ENCODE measurements at places on chromosomes 13 and 19.

DNA sequence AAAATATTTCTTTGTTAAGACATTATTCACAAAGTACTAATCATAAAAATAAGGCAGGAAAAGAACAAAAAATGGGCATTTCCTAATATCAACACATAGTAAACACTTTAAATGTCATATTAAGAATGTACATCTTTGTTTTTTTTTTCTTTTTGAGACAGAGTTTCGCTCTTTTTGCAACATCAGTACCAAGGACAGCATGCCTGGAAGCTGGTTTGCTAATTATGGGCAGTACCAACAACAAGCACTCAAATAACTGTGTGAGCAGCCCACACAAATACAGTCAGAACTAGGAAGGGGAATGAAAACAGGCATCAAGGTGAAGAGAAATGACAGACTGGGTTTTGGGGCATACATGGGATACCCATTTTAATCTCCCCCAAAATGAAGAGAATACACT lies 788.0 kb upstream of the SLITRK1 start:
- no peak for DNase-seq

DNA sequence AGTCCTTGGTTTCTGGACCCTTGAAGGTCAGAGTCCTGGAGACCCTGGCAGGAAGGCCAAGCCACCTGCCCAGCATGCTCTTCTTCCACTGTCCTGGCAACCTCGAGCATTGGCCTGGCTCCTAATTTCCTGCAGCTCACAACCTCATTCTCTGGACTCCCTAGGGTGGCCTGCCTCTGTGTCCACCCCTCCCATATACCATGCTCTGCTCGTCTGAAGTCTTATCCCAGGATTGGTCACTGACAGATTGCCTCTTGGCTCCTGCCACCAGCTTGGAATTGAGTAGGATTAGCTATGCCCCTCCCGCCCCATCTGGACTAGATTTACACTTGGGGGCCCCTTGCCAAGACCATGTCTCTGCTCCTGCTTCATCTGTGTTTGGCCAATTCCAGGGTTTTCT lies 17.1 kb upstream of the WASF3 start:
- no peak for DNase-seq

DNA sequence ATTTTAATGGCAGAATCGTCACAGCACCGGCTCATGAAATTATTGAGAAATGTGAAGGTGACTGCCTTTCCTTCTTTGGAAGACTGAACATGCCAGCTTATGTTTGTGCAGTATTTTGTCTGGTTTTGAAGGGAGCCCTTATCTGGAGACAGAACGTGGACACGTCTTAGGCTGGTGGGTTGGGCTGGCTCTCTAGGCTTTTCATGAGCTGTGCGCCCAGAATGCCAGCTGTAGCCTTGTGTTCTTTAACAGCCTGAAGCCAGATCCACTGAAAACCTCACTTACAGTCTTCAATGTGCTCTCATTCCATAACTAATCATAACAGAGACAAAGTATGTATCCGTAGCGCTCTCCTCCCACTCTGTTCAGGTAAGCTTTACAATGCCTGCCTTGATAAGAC lies 184.4 kb upstream of the HTR2A start:
- no peak for DNase-seq

DNA sequence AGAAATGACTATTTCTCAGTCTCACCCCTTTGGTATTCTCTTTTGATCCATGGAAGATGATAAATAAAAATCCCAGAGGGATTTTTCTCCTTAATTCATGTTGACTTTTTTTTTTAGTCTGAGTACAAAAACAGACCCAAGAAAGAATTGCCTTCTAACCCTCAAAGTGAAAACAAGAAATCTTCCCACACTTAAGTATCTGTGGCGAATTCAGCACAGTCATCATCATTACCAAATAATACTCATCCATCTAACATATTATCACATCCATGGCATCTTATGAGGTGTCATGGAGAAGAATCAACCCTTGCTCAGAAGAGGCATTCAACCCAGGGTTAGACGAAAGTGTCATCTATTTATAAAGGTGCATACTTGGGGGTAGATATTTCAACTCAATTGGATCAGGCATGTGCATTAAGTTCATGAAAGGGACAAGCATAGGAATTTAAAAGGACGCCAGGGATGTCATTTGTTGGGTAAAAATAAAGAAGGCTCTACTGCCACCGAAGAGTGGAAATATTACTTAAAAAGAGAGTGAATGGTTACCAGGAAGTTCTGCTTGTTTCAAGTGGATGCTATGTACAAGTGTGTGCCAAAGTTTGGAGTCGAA lies 101.9 kb downstream of the FLT1 start:
- DNase-seq = no peak

DNA sequence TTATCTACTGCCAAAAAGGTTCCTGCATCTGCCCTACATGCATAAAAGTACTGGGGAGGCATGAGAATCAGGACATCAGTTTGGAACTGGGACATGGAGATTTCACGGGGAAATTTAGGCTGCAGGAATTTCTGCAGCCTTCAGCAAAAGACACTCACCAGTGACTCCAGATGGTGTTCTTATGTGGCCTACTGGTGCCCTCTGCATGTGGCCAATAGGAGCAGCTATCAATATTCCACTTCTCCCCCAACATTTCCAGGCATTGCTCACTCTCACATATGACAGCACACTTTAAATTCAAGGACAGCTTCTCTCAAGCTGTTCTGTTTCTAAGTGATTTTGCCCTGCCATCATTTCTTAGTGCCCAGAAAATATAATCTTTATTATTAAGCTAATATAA lies 570.5 kb upstream of the ARGLU1 start:
- no peak for DNase-seq

DNA sequence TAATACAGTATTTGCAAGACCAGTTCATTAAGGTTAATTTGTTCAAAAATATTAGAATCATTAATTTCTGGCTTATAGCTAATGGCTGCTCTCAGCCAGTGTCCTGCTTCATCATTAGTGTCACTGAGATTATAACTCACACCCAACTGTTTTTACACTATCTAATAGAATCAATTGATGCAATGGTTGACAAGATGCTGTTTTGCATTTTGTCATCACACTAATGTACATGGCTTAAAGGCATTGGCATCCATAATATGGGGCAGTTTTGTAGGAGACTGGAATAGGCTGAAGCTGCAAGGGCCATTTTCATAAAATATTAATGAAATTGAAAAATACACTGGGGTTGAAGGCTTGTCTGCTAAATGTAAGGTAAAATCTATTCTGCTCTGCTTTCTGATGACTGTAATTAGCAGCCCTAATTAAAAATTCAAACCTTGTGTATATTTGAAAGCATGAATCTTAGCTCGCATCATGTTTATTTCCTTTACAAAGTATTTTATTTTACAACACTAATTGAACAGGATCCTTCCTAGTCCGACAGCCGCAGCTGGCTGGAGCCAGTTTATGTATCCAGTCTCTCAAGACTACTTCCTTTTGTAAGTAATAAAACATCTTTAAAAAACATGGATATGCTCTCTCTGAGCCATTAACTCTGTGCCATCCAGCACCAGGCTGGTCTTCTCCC lies 296.7 kb downstream of the POU4F1 start:
- DNase-seq = no peak

DNA sequence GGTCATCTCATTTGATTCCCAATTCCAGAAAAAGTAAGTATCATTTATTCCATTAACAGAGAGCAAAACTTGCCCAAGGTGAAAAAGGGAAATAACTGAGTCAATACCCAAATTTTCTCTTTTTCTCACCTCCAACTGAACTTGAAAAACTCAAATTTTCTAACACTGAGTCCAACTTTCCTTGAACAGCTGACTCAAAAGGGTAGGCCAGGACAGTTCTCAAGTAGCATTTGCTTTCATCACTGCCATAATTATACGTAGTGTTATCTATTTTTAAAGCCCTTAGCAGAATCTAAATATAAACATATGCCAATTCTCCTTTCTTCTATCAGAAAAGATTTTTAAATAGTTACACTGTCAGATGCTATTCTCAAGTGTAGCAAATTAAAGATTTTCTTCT lies 3.5 kb downstream of the N4BP2L2 start:
- no peak for DNase-seq

Measured in activated CD4-positive, CD25-positive, alpha-beta regulatory T cell treated with anti-CD3 and anti-CD28 coated beads, Interleukin-2, amount 50 U/mL, for 16 hours (primary cell).